ENCODE measurements at places on chromosomes 6 and 20.

GRCh38 chr20:35444226-35444625 is 6.2 kb upstream of the GDF5 start:
- DNase-seq, result no peak

- DNase-seq, result no peak
Observed at GRCh38 chr20:58651559-58651945, 469 bp downstream of the STX16 start.

- no peak for DNase-seq
Observed at GRCh38 chr20:2163312-2163711, 61.7 kb downstream of the STK35 start.

- no peak for DNase-seq
Observed at GRCh38 chr6:158003910-158004700, 22.4 kb downstream of the SYNJ2 start.

- no peak for DNase-seq
Observed at GRCh38 chr6:16239798-16240123, 1.4 kb downstream of the GMPR start.

GRCh38 chr20:55057779-55058415 is 582.5 kb downstream of the DOK5 start:
- no peak for DNase-seq

DNA sequence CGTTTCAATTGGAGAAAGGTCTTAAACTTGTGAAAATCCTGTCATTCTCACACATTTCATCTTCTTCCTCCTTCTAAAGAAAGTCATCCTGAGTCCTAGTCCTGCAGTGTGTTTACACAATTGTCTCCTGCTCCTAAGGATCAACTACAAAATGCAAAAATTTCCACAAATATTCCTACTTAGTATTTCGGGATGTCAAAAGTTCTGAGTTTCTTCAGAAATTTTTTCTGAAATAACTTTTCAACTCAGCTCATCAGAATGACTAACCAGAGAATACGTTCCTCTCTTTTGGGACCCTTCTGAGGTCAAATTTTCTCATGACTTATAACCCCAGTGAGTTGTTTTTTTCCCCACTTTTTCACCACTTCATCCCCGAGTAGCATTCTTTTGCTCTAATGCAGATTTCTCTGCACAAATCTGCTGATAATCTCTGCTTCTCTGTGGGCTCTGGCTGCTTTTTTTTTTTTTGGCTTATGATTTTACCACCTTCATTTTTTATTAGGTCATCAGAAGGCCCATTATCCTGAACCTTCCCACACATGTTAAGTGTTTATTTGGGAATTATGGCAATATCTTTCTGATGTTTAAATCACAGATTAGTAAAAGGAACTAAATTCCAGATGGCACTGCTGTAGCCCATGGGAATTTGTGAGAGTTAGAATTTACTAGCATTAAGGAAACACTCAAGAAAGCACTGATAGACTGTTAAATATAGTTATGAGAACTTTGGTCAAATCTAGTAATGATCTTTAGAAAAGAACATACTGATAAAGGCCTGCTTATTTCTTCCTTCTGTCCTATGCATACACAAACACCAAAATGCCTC is 41.4 kb downstream of the MAP3K5 start:
- DNase-seq, result no peak

DNA sequence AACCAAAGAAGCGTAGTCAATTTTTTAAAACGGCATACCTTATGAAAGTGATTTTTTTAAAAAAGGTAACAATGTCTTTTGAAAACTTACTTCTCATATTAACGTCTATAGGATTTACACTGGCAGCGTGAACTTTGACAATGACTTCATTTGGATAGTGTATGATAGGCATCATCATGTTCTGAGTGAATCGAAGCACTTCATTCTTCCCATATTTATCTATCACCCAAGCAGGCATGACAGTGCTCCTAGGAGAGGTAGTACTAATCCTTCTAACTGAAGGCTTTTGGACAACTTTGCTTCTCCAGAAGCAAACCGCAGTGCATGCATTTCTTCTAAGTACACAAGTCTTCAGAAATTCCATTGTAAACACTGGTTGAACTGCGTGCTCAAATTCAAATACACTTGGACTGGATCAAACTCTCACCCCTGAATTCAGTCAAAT is 618 bp downstream of the RTN4IP1 start:
- DNase-seq, result no peak

All from SW 1271 (cell line).